ENCODE measurements at places on chromosomes 16 and 17. TPM values are rescaled to one million over a fixed set of nuclear protein-coding genes. Genes with fewer than 3 reads are reported as not detected.

- H3K27me3 ChIP-seq, result no peaks in the 10 kb centered on the region
- peak overlapping the region; percentile 98 for H3K27ac ChIP-seq
- H3K36me3 ChIP-seq, result no peaks in the 10 kb centered on the region
- peak overlapping the region; percentile 99 for H3K4me3 ChIP-seq
Observed at GRCh38 chr16:30096862-30097563, 1.0 kb upstream of the YPEL3 start.

The USH1G gene
- total RNA-seq, result not detected

GRCh38 chr17:54882950-54883349, 17.7 kb upstream of the TOM1L1 start:
- H3K36me3 ChIP-seq, result no peaks in the 10 kb centered on the region
- no peak overlapping the region for H3K4me3 ChIP-seq
- H3K27me3 ChIP-seq, result no peaks in the 10 kb centered on the region
- H3K4me1 ChIP-seq, result no peaks in the 10 kb centered on the region

DNA sequence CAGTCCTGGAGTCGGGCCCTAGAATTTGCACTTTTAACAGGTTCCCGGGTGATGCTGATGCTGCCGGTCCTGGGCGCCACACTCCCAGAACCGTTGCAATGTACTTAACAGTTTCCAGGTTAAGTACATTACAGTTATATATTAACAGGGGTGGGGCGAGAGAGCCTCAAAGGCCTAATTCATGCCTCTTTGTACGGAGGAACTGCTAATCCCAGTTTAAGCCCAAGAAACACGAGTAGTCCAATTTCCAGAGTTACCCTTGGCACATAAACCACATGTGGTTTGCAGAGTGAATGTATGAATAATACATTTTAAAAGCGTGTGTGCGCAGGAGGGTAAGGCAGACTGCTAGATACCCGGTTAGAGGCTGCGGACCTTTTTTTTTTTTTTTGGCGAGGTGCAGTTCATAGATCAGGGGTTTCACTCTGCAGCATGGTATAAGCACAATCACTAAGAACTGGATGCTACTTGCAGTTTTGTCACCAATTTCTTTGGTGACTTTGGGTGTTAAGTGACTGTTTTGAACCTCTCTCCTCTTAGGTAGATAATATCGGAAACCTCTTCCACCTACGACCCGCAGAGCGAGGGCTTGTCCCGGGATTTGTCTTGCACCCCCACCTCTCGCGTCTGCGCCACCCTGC, 713 bp downstream of the COX11 start:
- peak overlapping the region; percentile 68 for H3K27ac ChIP-seq
- peak overlapping the region; percentile 88 for H3K4me3 ChIP-seq
- DNase-seq, result peak; percentile 62
- H3K4me1 ChIP-seq, result no peaks in the 10 kb centered on the region
- H3K27me3 ChIP-seq, result no peaks in the 10 kb centered on the region

GRCh38 chr16:48194828-48195556, 39.2 kb upstream of the ABCC12 start:
- H3K27ac ChIP-seq, result no peak overlapping the region
- H3K27me3 ChIP-seq, result no peaks in the 10 kb centered on the region
- H3K36me3 ChIP-seq, result no peaks in the 10 kb centered on the region
- no peaks in the 10 kb centered on the region for H3K4me1 ChIP-seq

The ANKRD11 gene
- 196 TPM for total RNA-seq

GRCh38 chr17:8044819-8045810, 6.3 kb downstream of the ALOX15B start:
- H3K27me3 ChIP-seq, result no peaks in the 10 kb centered on the region
- no peak for DNase-seq
- no peaks in the 10 kb centered on the region for H3K36me3 ChIP-seq
- no peak overlapping the region for H3K4me3 ChIP-seq
- H3K4me1 ChIP-seq, result no peaks in the 10 kb centered on the region

DNA sequence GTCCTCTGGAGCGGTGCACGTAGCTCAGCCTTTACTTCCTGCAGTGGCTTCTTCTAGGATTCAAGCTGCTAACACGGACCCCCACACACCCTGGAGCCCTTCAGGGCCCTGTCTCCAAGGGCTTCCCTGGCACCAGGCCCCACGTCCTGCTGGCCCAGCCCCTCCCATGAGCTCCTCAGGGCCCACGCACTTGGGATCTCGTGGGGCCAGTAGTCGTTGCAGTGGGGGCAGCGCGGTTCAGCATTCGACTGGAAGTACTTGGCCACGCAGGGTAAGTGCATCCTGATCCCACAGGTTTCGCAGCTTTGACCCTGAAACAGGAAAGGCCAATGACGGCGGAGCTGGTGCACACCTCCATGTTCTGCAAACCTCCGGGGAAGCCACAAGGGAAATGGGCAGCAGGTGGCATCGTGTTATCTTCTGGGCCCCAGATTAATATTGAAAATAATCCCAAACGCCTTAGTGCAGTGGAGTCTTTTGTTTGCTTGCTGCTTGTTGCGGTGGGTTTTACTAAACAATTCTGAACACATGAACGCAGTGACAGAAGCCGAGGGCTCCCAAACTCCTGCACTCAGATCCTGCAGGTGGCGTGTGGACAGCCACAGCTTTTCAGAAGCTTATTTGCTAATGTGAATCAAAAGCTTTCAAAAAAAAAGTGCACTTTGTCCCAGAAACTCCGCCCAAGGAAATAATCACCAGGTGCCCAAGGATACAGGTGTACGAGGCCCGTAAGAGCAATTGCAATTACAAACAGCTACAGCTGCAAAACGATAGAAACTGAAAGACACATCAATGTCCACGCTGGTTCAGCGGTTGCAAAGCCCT, 22.4 kb downstream of the KDM8 start:
- peak overlapping the region; percentile 39 for H3K4me3 ChIP-seq
- H3K36me3 ChIP-seq, result peaks cover 19% of the 10 kb centered on the region
- H3K4me1 ChIP-seq, result no peaks in the 10 kb centered on the region

Data from Peyer's patch (tissue), 4 donors.